Left lung (tissue), 14 donors: ENCODE measurements at places on chromosomes 4 and X.
A peak's percentile ranks its signal among the peaks of the same experiment; 100 is the strongest.

- no peak for DNase-seq
Measured at GRCh38 chrX:115362334-115363095, 73.0 kb downstream of the LUZP4 start.

DNA sequence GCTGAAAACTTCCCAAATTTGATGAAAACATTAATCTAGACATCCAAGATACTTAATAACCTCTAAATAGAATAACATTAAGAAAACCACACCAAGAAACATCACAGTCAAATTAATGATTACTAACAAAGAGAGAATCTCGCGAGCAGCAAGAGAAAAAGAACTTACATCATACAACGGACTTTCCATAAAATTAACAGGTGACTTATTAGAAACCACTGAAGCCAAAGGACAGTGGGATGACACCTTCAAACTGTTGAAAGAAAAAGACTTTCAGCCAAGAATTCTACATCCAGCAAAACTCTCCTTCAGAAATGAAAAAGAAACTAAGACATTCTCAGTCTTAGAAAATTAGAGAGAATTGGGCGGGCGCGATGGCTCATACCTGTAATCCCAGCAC lies 232.0 kb downstream of the SNCA start:
- no peak for DNase-seq

DNA sequence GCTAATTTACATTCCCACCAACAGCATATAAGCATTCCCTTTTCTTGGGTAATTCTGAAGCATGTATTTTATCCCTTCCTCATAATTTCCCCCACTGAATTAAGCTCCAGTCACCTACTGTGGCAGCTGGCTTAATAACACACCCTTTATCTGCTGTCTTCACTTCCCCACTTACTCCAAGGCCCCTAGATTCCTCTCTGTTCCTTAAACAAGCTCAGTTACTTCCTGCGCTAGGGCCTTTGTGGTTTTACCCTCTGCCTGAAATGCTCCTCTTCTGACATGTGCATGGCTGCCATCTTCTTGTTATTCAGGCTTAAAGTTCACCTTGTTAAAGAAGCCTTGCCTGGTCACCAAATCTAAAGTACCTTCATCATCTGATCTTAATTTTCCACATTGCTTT lies 47.2 kb upstream of the RPS6KA3 start:
- DNase-seq: no peak

DNA sequence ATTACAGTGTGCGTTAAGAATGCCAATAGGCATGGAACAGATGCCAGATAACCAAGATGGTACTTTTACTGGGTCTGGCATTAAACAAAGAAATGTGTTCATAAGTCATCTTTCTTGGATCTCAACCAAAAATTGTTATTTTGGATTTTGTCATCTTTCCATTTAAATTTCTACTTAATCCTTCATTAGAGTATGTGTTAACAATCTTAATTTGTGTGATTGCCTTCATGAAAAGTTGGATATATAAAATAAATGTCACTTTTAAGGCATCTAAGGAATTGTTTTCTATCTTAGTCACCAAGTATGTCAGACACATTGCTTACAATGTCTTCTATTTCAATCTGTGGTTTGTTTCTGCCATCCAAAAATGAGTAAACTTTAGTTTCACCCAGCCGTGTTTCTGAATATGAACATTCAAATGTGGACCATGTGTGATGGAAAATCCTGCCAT lies 87.5 kb downstream of the PALLD start:
- DNase-seq: no peak

DNA sequence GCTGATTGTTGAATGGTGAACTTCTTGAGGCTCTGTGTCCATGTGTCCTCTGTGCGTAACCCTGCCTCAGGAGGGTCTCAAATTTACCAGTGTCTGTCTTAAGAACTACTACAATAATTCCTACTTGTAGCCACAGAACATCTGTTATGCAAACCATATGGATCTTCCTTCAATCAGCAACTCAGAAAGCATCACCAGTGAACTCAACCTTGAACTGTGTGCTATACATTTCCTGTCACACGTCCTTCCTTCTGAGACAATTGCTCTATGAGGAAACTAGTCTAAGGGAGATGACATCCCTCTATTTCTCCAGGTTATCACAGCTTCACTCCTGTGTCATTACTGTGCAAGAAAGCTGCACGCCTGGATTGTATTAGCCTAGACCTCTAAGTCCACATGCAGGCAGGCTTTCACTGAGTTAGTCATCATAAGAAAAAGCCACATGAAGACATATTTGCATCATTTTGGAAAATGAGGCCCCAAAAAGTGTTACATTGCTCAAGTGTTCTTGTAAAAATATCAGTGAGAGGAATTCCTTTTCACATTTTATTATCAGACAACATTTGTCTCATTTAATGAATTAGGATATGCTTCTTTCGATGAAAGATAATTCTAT lies 157.8 kb downstream of the AFF2 start:
- DNase-seq: no peak

DNA sequence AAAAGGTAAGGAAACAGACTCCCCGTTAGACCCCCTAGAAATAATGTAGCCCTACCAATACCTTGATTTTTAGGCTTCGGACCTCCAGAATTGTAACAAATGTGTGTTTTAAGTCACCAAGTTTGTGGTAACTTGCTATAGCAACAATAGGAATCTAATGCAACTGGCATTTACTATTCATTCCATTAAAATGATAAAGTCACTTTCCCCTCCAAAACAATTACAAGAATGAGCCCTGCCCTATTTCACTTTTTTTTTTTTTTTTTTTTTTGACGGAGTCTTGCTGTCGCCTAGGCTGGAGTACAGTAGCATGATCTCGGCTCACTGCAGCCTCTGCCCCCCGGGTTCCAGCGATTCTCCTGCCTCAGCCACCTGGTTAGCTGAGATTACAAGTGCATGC lies 3.5 kb upstream of the DDX60L start:
- DNase-seq: no peak

GRCh38 chrX:85243761-85244449 lies at the start of the genes SATL1 and ZNF711:
Gene SATL1, minus strand, starts transcription at chrX:85243779. Its CDS starts 134,811 bp downstream, at chrX:85108968.
Gene ZNF711, plus strand, starts transcription at chrX:85243991. Its CDS starts 3,582 bp downstream, at chrX:85247573.
- DNase-seq: peak; percentile 46

DNA sequence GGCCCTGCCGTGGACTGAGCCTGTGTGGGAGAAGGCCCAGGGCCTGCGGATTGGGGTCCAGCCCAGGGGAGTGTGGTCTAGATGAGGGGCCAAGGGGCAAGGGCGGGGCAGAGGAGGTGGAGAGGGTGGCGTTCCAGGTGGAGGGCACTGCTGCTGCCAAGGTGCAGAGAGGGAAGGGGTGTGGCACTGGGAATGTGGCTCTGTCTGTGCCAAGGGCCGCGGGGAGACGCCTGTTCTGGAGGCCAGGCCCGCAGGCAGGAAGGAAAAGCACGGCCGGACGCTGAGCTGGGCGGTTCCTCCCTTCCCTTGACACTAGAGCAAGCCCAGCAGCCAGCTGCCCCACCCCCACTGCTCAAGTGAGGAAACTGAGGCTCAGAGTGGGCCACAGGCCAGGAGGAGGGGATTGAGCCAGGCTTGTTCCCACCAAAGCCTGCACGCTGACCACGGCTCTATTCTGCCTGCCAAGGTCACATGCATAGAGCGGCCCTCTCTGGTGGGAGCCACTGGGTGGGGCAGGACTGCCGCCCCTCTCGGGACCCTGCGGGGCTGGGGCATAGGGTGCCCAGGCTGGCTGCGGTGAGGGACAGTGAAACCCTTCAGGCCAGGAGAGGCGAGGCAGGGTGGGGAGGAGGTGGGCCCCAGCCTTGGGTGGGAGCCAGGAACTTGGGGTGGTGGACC lies 13.0 kb downstream of the SH3BP2 start:
- peak; percentile 87 for DNase-seq

- DNase-seq: no peak
Measured at GRCh38 chr4:1402021-1402515, 4.2 kb downstream of the NKX1-1 start.

GRCh38 chrX:110806145-110806544 lies 10.5 kb upstream of the CHRDL1 start:
- no peak for DNase-seq

DNA sequence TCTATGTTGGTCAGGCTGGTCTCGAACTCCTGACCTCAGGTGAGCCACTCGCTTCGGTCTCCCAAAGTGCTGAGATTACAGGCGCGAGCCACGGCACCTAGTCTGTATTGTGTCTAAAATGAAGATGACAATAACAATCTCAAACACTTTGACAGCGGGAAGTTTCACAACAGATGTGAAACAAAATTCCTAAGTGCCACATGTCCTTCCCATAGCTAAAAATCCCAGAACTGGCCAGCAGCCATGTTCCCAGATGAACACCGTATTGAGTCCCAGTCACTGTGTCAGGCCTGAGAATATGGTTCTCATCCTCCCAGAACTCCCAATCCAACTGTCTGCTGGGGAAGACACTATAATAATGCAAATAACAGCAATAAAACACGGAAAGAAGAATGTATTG lies 16.4 kb upstream of the KLHL8 start:
- no peak for DNase-seq

DNA sequence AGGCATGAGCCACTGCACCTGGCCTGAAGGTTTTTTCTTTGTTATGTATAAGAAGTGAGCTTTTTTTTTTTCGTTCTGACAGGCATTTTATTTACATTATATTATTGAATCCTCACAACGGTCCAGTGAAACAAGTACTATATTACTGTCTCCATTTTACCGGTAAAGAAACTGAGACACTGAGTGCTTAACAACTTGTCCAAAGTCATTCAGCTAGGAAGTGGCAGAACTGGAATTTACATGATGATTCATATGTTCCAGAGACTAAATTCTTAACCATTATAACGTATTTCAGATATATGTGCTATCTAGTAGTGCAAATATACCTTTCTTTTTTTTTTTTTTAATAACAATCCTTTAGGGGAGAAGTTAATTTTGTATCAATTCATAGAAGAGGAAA lies 18.4 kb upstream of the SLC6A14 start:
- DNase-seq: no peak
